Tibial artery (tissue), 4 donors: ENCODE measurements at places on chromosomes 5 and 9.

GRCh38 chr5:150217873-150218692 is 28.2 kb downstream of the SLC6A7 start:
- DNase-seq: peak; percentile 92

- DNase-seq: no peak
Measured at GRCh38 chr9:4223312-4223833, 76.5 kb downstream of the GLIS3 start.

GRCh38 chr9:124741149-124741548 is 30.0 kb downstream of the NR6A1 start:
- DNase-seq: no peak

GRCh38 chr9:88425538-88425950 is 37.3 kb downstream of the SPIN1 start:
- DNase-seq: no peak

- no peak for DNase-seq
Measured at GRCh38 chr5:44336708-44337107, 52.5 kb downstream of the FGF10 start.

DNA sequence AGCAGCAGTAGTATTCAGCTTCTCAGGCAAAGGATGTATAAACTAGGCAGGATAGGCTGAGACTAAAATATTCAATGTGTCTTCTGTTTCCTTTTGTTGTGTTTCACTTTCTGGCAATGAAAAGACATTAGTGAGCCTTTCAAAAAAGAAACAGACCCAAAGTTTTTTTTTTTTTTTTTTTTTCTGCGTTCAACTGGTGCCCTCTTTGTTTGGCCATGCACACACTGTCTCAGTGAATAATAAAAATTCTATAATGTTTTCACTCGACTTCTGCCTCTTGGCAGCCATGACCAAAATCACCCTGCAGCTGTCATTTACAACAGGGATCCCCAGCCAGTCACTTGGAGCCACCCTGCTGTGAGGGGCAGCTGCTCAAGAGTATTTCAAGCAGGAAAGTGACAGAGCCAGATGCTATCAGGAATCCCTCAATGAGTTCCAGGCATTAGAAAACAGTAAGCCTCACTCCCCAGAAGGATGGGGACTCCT is 44.0 kb upstream of the MAN2A1 start:
- DNase-seq: no peak

DNA sequence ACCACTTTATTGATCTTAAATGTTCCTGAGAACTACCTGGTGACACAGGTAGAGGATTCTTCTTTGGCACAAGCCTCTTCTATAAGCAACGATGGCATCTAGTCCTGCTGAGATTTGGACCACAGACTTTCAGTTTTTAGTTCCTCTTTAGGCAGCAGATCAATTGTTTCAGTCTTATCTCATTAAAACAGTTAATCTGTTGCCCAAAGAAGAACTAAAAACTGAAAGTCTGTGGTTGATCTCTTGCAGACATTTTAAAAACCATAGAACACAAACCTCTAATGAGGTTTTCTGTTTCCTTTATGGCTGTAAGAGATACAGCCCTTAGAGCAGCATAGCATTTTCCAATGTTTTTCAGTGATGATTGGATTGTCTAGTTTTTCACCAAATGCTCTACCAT is 480.9 kb downstream of the MTRR start:
- no peak for DNase-seq

DNA sequence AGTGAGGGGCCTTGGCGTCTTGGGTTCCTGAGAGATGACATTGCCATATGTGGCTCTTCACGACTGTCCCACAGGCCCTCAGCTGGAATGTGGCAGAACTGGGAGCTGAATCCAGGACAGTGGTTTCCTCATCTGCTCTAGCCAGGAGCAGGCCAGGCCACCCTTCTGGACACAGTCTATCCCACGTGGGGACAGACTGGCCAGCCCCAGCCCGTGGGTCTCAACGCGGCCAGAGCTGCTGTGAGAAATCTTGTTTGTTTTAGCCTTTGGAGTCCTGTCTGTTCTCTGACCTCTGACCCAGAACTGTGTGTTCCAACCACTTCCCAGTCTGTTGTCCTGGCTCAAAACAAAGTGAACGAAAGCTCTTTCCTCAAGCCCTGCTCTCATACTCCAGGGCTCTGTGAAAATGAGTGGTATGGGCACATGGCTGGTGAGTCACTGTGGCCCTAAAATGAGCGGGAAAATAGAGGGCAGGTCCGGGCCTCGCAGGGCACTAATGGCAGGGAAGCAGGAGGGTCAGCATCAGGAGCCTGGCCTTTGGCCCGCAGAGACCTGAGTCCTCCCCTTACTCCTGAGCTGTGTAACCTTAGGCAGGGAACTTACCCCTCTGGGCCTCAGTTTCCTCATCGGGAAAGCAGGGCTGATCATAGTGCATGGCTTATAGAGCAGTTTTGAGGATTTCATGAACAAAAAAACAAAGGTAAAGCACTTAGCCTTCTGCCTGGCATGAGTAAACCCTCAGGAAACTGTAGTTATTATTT is 34.8 kb upstream of the GLRX start:
- DNase-seq: peak; percentile 97

DNA sequence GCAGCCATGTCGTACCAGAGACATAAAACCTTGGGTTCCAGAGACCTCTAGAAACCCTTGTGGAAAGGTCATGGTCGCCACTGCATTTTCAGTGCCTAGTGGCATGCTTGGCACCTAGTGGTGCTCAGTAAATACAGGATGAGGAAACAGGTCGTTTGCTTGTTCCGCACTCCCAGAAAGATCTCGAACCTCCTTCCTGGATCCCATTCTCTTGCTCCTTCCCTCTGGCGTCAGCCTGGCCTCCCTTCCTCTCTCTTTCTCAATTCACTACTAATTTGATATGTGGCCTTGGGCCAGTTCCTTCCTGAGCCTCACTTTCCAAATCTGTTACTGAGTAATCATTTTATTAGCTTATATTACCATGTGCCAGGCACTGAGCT is 4.4 kb downstream of the NDST1 start:
- DNase-seq: peak; percentile 77

DNA sequence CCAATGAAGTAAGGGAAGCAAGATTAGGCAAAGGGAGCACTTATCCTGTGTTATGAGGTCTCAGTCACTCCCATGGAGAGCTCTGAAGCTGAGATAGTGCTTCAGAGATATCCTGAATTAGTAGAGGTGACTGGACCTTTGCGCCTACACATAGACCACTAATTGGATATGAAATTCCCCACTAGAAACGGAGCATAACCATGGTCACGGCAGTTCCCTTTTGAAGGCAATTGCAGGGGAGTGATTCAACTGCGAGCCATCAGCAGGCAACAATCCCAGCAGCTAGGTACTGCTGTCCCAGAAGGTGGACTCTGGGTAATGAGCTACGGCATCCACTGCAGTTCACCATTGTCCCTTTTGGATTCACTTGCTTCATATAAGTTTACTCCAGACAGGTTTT is 267.7 kb upstream of the RASA1 start:
- no peak for DNase-seq

DNA sequence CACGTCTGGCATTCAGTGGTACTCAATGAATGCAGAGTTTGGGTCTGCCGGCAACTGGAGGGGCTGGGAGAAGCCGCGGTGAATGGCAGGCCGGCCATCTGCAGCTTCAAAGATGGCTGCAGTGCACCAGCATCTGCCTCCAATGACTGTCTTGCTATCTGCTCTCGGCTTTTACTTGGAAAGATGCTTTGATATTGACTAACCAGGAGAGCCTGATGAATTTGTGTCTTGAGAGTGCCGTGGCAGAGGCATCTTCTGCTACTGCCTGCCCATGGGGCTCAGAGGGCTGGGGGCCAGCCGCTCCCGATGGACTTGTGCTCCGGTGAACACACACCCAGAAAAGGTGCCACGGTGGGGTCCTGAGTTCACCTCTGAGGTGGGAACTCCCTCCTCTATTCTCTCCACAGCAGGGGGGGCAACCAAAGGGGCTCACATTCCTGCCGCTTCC is 164.5 kb downstream of the COL23A1 start:
- DNase-seq: no peak

GRCh38 chr5:160020964-160021363 is 12.0 kb downstream of the TTC1 start:
- DNase-seq: no peak

DNA sequence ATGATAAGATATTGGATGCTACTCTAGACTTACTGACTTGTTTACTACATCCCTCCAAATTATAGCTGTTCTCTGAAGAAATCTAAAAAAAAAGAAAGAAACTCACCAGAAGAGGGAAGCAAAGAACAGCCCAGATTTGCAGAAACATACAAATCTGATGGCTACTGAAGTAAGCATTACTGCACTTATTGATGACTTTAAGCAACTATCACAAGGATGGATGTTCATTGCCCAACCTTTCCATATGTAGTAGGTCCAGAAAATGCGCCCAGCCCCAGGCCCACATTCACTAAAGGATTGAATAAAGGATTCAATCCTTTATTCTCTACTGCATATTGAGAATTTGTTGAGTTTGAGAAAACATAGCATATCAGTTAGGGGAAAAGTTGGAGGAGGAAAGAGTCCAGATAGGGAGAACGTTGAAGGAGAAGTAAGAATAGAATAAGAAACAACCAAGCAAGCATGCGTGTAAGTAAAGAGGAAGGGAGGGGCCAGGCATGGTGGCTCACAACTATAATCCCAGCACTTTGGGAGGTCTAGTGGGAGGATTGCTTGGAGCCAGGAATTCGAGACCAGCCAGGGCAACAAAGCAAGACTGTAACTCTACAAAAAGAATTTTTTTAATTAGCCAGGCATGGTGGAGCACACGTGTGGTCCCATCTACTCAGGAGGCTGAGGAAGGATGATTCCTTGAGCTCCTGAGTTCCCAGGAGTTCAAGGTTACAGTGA is 33.8 kb upstream of the DTWD2 start:
- no peak for DNase-seq

DNA sequence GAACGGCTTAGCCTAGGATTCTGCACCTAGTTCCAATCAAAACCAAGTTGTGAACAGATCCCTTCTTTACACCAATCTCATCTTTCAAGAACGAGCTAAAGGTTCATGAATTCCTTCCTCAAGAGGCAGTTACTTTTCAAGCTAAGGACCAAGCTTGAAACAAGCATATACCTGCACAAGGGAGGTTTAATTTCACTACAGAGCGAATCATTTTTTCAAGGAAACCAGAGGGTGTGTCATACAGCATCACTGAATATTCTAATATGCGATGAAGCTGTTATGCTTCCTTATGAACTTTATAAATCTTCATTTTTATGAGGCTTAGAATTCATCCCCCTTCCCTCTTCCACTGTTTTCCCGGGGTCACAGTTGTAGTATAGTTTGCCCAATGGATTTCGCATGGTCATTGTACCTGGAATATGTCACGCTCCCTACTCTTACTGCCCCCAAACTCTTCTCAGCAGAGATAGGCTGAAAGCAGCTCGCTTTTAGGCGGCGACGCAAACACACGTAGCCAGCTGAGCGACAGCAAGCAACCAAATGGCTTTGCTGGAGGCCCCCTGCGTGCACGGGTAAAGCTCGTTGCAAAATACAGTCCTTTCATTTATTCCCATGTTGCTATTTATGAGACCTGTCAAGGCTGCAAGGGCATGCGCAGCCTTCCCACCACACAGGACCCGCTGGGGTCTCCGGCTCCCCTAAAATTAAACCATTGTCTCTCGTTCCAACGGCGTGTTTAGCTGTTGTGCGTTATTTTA is 832 bp downstream of the LMBRD2 start:
- DNase-seq: peak; percentile 26

DNA sequence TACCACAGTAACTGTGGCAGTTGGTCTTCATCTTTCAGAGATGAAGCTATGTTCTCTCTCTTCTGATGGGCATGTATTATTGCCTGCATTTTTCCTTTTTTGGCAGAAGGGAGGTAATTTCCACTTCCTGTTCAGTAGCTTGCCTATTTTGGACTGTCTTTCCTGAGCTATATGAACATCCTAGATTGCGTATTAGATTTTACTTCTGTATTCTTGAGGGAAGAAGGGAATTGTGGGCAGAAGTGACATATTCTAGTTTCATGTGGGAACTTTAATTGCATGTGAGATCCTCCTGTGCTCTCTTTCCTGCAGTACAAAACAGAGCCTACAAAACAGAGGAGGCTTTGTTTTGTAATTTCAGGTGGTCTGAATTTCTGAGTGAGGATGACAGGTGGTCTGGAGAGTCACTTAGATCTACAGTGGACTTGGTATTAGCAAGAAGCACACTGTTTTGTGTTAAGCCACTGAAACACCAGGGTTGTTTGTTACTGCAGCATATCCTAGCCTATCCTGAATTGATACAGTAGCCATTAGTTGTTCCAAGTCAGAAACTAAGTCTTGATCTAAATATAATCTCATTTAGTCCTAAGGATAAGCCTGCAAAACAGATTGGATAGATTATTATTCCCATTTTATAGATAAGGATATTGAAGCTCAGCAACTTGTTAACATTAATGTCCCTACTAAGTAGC is 68.1 kb downstream of the AOPEP start:
- no peak for DNase-seq

DNA sequence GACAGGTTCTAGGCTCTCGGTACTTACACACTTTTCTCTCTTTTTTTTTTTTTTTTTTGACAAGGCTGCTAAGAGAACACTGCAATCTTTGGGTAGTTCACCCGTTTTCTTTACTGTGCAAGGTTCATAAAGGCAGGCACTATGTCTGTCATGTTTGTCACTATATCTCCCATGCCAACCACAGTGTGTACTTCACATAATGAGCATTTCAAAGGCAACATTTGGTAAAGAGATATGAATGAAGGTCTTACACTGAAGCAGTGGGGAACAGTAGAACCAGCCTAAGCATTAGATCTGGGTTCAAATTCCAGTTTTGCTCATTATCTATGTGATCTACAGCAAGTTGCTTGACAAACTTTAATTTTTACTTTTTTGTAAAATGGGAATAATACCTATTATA is 1.5 kb upstream of the HMGCR start:
- DNase-seq: no peak

GRCh38 chr5:134524826-134525682 is at the start of gene JADE2:
Gene JADE2 (plus strand): TSS chr5:134525670. CDS start chr5:134535858, 10,188 bp downstream.
- peak; percentile 78 for DNase-seq

- DNase-seq: peak; percentile 11
Measured at GRCh38 chr5:179158556-179158955, 98.4 kb downstream of the ZNF354C start.

DNA sequence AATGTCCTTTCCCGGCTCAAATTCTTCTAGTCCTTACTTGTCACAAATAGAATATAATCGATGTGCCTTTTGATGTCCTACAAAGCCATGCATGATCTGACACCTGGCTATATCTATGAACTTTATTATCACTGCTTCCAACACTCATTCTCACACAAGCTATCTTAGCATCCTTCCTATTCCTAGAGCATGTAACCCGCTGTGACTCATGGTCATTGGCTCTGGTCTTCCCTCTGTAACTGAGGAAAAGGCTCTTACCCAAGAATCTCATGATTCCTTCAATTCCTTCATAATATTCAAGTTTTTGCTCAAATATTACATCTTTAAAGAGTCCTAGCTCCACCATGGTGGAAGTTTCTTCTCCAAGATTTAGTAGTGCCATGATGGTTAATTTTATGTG is 480.0 kb upstream of the PAPPA start:
- DNase-seq: peak; percentile 30

DNA sequence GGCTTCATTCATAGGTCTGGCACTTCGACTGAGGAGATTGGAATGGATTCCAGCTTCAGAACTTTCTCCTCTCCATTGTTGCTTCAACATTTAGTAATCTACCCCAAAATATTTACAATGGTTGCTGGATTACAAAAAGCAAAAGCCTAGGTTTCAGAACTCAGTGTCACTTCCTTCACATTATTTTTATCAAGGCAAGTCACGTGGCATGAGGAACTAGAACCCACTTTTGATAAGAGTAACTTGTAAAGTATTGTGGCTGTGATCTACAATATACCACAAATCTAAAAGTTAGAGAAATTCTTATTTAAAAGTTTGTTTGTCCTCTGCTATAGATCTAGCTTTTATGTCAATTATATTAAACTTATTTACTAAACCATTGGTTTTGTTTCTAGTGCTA is 39.7 kb upstream of the ANKDD1B start:
- no peak for DNase-seq
